ENCODE measurements at places on chromosomes 12 and 14.

DNA sequence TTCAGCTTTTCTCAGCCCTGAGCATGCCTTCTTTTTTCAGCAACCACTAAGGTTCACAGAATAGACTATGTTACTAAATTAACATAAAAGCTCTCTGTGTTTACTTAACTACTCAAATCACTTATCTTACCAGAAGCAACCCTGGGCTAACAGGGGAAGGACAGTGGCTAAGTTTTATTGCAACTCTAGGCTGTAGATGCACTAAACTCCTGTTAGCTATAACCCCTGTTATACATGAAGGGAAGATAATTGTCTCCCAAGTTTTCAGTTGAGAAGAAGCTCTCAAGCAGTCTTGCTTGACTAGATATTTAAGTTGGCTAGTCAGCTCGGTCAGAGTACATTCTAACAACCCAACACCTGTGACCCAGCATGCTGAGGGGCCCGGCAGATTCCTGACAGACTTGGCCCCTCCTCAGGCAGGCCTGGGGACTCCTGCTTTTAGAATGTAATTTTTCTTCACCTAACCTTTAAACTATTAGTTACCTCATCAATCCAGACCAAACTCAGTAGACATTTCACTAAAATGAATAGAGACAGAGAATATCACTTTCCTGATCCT is 464.5 kb downstream of the EGLN3 start:
- DNase-seq, result no peak

- DNase-seq, result no peak
These were observed 3.1 kb downstream of the PKP2 start for GRCh38 chr12:32893458-32893857.

- no peak for DNase-seq
These were observed 176.3 kb downstream of the ESR2 start for GRCh38 chr14:64117671-64118402.

- DNase-seq, result no peak
These were observed 112.7 kb upstream of the FRMD6 start for GRCh38 chr14:51538973-51539372.

GRCh38 chr14:54671537-54671936 is 104.6 kb downstream of the SAMD4A start:
- DNase-seq, result no peak

DNA sequence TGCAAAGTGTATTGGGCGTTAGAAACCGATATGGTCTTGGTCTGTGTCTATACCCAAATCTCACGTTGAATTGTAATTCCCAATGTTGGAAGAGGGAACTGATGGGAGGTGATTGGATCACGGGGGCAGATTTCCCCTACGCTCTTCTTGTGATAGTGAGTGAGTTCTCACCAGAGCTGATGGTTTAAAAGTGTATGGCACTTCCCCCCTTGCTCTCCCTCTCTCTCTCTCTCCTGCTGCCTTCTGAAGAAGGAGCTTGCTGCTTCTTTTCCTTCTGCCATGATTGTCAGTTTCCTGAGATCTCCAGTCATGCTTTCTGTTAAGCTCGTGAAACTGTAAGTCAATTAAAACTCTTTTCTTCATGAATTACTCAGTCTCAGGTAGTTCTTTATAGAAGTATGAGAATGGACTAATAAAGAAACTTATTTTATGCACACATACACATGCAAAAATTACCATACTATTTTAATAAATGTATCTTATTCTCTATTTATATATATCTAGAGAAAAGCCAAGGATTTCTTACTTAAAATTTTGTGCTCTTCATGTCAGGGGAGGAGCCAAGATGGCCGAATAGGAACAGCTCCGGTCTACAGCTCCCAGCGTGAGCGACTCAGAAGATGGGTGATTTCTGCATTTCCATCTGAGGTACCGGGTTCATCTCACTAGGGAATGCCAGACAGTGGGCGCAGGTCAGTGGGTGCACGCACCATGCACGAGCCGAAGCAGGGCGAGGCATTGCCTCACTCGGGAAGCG is 1891.0 kb upstream of the FLRT2 start:
- no peak for DNase-seq

DNA sequence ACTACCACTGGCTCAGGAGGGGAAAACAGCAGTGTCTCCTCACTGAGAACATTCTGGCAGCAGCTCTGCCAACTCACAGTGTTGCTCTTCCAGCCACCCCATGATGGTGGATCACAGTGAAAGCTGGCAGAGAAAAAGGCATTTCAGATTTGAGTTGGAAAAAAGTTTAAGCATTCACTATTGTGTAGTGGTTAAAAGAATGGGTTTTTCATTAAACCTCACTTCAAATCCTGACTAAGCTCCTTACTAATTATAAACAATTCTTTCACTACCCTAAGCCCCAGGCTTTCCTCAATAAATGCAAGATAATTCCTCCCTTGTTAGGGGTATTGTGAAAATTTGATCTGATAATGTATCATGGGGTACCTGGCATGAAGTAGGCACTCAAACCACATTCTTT is 518.1 kb downstream of the SNAPC1 start:
- no peak for DNase-seq

DNA sequence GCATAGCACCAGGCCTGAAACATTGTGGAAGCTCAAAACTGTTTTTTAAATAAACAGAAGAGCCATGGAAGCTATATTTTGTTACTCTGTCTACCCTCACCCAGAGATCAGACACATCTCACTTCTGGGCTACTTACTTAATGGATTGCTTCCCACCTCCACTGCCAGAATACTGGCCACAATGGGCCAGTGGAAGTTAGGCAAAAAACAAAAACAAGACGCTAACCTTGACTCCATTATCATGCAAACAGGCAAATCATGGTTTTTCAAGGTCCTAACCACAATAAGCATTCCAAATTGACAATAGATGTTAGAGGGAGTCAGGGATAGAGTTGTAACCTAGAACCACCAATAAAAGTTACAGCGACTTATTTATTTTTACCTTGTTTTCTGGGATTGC is 52.7 kb upstream of the PTCSC3 start:
- no peak for DNase-seq

DNA sequence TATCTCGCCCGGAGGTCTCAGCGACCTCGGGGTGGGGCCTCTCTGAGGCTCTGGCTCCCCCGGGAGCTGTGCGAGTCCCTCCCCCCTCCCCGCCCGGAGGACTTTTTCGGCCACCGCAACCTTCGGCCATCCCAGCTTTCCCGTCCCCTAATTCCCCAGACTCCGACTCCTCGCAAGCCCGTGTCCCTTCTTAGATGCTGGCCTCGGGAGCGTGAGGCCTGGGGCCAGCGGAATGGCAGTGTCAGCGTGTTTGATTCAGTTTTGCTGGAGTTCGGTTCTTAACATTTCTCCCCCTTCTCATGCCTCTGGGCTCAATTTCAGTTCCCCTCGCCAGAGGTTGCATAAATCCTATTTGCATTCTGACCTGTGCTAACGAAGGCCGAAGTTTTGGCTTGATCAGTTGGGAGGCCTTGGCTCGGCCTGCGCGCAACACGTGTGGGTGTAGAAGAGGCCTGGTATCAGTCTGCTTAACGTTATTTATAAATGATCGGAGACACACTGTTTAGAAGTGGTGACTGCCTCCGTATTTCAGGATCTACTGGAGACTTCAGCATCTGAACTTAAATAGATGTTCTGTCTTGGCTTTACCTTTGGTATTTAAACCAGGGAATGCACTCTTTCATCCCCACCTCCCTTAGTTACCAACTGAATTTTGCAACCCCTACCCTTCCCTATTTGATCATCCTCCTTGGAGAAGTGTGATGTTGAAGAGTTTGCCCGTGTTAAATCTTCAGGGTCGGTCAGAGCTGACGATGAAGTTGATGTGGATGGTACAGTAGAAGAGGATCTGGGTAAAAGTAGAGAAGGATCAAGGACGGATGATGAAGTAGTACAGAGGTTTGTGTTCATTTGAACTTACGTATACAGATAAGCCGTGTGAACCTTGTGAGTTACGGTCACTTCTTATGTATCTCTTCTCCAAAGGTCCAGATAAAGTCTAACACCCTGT is 851 bp downstream of the HSP90B1 start:
- peak; percentile 16 for DNase-seq

DNA sequence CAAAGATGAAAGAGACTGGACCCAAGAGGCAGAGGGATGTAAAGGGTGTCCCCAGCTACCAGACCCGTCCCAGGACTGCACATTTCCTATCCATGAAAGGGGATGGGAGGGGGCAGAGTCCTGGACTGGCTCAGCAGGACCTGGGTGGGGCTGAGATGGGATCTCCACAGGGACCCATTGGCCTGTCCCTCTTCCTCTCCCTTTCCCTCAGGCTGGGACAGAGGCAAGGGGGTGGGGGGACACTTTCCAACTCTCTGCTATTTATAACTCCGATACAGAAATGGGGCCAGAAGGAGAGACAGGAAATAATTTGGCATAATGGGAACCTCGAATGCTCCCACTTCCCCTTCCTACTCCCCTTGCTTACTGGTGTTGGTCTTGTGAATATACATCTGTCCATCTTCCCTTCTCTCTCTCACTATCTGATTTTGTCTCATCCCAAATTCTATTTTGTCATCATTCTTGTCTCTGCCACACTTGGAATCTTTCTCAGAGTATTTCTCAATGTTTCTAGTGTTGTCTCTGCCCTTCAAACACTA is 1.1 kb upstream of the ITGA7 start:
- no peak for DNase-seq

GRCh38 chr12:49201595-49202295 is 12.9 kb upstream of the TUBA1A start:
- peak; percentile 33 for DNase-seq

GRCh38 chr14:91509083-91509877 is 830 bp downstream of the PPP4R3A start:
- DNase-seq, result peak; percentile 41

DNA sequence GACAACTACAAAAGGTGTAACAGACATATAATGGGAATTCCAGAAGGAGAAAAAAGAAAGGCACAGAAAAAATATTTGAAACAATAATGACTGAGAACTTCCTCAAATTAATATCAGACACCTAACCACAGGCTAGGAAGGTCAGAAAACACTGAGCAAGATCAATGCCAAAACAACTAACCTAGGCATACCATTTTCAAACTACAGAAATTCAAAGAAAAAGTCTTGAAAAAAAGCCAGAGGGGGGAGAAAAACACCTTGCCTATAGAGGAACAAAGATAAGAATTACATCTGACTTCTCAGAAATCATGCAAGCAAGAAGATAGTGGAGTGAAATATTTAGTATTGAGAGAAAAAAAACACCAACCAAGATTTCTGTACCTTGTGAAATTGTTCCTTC is 77.8 kb downstream of the RIN3 start:
- DNase-seq, result no peak

- DNase-seq, result no peak
These were observed 3.4 kb downstream of the GPX2 start for GRCh38 chr14:64938972-64939816.

- DNase-seq, result no peak
These were observed 635.8 kb upstream of the FOXG1 start for GRCh38 chr14:28130610-28131284.

- DNase-seq, result no peak
These were observed 155.4 kb upstream of the NEDD1 start for GRCh38 chr12:96751626-96752025.
